ENCODE measurements at places on chromosomes 7 and 10.

DNA sequence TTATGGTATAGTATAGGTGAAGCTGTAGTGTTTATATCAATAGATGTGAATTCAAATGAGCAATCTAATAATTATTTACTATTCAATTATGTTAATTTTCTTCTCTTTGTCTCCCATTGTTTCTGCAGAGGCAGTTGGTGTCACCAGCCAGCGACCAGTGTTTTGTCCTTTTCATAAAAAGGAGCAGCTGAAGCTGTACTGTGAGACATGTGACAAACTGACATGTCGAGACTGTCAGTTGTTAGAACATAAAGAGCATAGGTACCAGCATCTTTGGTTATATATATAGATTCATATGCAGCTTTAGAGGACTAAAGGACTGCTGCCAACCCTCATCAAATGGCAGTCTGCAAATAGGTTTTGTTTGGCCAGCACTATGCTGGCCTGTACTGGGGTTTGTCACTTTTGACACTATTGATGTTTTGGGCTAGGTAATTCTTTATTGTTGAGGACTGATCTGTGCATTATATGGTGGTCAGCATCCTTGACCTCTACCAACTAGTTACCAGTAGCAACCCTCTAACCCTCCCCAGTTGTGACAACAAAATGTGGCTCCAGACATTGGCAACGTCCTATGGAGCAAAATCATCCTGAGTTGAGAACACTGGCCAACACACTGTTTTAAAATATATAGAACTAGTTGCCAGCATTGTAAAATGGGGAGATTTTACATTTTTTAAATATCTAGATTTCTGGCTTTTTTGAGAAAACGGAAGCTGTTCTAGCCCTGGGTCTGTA is 59.2 kb downstream of the TRIM24 start:
- DNase-seq, result no peak

DNA sequence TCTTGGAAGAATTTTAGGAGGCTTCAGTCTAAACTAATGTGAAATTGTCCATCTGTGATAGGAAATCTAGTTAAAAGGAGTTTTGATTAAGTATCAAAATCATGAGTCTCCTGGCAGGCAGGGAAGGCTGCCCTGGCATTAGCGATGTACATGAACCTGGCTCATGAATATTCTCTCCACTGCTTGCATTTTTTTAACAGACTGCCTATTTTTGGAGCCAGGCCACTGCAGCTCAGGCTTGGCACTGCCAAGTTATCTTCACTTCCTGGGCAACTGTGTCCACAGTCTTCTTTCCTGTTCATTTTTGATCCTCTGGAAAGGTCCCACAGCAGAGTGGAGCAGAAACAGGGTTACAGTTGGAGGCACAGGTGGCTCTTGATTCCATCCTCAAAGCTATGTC is 7.0 kb downstream of the GPR26 start:
- no peak for DNase-seq

GRCh38 chr7:83677180-83677866 is 28.4 kb upstream of the SEMA3E start:
- peak; percentile 87 for DNase-seq

GRCh38 chr7:106110238-106110560 is 1.9 kb downstream of the SYPL1 start:
- DNase-seq, result peak; percentile 17

GRCh38 chr10:100927266-100927665 is 14.5 kb downstream of the SLF2 start:
- DNase-seq, result no peak

GRCh38 chr7:34430456-34430855 is 227.6 kb upstream of the NPSR1 start:
- peak; percentile 83 for DNase-seq

DNA sequence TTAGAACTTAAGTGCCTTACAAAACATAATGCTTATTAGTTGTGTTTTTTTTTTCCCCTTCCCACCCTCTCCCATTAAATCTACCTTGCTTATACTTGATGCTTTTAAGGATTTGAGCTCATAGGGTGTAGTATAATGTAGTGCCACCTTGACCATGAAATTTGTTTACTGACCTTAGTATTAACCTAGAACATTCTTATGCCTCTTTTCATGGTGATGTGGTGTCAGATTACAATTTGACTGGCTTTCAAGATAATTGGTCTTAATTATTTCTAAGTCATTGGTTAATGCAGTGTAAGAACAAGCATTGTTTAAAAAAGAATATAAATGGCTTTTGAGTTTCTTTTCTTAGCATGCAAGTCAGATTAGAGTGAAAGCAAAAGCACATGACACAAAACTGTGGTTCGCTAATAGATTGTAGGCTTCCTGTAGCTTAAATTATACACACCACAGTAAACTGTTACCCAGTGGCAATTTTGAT is 61.8 kb downstream of the ADD3 start:
- DNase-seq, result no peak

All from MCF 10A (cell line).